ENCODE measurements at places on chromosomes 16 and 17.

DNA sequence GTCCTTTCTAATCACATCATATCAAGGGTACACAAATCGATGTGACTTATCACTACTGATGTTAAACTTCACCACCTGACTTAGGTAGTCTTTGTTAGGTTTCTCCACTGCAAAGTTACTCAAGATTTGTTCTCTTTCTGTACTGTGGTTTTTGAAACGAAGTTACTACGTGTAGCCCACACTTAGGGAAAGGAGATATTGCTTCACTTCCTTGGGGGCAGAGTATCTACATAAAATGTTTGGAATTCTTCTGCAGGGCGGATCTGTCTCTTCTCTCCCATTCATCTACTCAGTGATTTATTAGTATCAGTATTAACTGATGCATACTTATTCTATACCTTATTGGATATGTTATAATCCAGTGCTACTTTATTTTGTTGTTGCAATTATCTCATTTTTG lies 403.6 kb upstream of the MON1B start:
- no peak for DNase-seq

DNA sequence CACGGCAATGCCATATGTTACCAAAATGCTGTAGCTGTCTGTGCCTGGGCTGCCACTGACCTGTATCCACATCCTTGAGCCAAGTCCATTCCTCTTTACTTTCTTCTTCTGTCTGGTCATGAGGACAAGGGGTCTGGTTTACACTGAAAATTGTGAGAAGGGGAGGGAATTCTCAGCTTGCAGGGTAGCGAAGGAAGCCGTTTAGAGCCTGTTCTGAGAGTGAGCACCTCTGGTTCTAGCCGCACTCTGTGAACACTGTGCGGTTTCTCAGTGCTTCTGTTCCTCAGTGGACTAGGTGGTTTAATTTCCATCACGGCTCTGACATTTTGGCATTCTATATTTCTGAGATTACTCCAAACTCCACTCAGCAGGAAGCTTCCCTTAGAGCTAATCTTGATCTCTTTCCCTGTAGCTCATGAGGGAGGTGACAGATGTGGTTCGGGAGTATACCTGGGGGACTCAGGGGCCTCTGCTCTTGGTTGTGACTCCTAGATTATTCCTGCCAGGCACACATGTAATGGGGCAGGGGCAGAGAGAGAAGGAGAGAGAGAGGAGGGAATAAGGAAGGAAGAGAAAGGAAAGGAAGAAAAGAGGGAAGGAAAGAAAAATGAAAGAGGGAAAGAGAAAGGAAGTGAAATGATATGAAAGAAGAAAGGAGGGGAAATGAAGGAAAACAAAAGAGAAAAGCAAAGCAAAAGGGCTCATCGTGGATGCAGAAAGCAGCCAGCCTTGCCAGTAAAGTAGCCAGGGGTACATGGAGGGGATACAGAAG lies 14.2 kb upstream of the TBX21 start:
- no peak for DNase-seq

DNA sequence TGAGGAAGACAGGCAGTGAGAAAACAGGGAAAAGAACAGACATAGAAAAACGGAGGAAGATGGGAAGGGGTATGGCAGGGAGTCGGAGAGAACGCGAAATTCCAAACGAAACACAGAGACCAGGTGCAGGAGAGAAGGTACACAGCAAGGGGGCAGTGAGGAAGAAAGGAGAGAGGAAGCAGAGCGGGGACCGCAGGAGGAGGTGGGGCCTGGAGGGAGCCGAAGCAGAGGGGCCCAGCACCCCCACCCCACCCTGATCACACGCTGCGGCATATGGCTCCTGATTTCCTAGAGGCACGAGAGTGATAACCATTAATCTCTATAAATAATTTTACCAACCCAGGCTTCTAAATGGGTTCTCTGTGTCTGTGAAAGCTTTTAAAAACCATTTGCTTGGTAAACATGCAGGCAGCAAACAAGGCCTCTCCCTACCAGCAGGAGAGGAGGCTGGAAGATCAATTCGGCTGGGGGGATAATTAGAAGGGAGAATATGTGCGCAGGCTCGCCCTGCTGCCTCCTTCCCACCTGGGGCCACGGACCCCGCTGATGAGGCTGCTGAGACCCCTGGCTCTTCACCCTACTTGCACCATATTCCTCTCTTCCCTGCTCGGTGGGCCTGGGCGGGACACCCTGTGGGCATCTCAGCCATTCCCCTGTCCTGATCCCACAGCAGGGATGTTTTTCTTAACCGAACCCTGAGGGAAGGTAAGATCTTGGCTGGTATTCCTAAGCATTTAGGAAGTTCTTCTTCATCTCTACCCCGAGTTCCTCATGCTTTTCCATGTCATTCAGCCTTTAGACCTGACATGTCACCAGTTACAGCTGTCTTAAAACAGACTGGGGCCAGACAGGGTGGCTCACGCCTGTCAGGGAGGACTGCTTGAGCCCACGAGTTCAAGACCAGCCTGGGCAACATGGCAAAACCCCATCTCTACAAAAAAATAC lies 86.7 kb downstream of the TMEM132E start:
- DNase-seq: no peak

DNA sequence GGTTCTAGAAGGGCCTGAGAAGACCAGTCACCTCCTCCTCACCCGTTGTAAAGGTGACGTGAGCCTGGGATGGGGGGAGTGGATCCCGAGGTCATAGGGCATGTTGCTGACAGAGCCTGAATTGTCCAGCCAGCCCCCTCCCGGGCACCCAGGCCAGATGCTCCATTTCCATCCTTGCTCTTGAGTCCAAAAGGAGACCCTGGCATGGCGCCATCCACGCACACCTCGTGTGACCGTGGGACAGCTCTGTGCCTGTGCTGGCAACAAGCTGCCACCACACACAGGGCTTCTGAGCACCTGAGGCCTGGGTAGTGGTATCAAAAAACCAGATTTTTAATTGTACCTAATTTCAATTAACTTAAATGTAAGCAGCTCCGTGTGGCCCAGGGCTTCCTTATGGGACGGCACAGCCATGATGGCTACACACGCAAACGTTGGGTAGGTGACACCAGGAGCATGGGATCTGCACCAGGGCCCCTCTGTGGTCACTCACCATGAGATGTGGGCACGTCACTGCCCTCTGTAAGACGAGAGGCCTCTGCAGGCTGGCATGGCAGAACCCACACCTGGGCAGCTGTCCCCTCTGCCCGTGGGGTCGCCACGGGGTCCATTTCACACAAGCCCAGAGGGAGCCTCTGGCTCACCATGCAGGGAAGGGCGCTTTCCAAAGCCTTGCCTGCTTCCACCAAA lies 37.6 kb upstream of the ZNF469 start:
- no peak for DNase-seq

DNA sequence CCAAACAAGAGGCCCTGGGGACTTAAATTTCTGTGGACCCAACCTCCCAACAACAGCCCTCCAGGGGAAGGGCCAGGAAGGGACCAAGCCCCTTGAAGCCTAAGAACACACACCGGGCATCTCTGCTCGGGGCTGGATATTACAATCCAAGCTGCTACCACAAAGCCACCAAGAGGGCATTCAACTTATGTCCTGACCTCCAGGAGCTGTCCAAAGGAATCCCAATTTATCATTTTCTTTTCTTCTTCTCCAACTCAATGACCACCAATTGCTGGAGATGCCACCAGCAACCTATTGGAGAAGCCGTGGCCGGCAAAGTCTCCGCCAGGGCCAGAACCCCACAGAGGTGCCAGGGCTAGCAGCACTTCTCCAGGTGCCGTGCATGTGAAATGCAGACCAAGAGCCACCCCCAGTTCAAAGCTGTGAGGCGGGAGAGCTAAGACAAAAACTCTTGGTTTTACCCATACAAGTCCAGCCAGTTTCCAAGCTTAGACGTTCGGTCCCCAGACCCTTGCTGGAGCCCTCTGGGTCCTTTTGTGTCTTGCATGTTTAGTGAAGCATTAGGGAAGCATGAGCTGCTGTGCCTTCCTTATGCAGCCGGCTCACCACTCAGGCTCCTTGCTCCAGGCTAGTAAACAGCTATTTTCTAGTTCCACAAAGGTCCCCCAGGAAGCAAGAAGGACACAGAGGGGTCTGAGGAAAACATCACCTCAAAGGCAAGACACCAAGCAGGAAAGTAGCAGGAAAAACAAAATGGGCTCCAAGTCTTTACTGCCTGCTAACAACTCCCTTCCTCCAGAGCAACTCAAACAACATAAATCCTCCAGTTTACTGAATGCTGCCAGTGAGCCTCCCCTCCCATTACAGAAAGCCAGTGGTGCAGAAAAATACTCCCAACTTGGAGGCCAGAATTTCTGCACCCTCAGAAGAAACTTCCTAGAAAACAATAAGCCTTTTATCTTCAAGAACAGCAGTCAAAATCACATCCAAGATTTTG lies 3.2 kb downstream of the PITPNA start:
- no peak for DNase-seq

DNA sequence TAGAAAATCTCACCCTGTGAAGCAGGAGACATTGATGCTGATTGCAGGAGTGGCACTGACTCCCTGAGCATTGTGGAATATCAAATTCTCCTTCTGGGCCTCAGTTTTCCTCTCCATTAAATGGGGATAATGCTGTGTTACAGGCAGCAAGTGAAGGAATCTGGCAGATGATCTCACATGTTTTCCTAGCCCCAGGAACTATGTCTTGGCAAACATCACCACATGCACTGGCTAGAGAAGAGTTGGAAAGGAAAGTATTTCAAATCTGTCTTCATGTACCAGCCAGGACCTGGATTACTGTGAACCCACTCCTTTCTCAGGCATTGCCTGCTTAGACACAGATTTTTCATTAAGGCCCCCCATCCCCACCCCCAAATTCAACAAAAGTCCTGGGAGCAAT lies 13.6 kb upstream of the CCL8 start:
- DNase-seq: no peak

- no peak for DNase-seq
Observed at GRCh38 chr16:16857603-16858283, 478.8 kb downstream of the NPIPA7 start.

DNA sequence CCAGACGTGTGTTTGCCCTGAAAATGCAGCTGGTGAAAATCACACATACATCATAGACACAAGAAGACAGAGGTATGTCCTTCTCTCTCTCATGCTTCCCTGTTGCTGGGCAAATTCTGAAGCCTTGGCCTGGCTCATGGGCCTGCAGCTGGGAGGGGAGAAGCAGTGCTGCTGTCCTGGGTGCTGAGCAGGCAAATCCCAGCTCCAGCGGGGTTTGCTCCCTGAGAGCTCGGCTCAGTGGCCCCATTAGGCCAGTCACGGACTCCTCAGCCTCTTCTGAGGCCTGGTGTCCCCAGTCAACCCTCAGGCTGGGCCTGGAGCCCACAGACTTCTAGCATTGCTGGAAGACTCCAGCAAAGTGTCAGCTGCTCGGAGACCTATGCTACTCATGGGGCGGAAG lies 11.7 kb downstream of the RHBDL3 start:
- DNase-seq: no peak

DNA sequence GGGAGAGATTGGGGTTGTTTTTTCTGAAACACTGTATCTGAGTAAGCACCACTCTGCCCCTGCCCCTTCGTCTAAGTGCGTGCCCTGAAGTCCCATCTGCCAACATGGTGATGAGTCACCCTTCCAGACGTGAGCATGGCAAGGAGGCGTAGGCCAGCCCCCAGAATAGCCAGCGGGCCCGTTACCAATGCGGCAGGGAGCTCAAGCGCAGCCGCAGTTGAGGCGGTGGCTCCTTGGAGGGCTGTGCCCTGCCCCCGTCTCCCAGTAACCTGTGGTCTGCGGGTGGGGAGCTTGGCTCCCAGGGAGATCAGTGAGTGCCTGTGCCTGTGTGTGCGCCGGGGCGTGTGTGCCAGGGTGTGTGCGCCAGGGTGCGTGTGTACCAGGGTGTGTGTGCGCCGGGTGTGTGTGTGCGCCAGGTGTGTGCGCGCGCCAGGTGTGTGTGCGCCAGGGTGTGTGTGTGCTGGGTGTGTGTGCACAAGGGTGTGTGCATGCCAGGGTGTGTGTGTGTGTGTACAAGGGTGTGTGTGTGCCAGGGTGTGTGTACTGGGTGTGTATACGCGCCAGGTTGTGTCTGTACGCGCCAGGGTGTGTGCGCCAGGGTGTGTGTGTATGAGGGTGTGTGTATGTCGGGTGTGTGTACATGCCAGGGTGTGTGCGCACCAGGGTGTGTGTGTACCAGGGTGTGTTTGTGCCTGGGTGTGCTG lies 98.6 kb upstream of the CHMP6 start:
- DNase-seq: no peak

DNA sequence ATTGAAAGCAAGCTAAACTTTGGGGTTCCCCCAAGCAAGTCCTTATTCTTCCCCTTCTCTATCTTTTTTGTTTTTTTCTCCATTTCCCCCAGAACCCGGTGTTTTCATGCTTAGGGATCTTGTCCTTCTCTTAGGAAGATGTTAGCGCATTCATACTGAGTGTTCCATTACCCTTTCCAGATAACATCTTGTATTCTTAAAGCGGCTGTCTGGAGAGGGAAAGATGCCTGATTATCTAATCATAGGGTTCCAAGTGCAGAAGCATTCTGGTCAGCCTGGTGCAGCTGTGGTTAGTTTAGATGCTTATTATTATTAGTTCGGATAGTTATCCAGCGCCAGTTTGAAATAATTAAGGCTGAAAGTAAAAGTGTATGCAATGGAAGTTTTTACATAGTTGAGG lies 2.0 kb downstream of the TOM1L1 start:
- no peak for DNase-seq

GRCh38 chr17:53462393-53462811 lies 360.3 kb upstream of the KIF2B start:
- peak; percentile 32 for DNase-seq

DNA sequence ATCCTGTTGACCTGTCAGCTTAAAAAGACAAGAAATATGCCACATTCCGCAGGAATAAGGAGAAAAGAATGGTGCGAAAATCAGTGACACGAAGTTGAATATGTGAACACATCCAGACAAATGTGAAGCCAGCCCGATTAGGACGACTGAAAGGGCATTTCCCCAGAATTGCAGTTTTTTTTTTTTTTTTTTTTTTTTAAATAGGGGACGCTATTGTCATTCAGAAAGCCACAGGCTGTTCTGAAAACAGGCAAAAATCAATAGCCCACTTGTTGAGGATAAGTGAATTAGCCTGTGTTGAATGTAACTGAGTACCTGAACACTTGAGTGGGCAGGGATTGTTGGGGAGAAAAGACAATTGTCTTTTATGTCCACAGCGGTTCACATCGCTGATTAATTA lies 507.1 kb downstream of the WWOX start:
- DNase-seq: no peak
